NCI-H446 (cell line): ENCODE measurements at places on chromosomes 4 and X.

GRCh38 chrX:109691277-109691676 lies 41.8 kb downstream of the ACSL4 start:
- DNase-seq = no peak

DNA sequence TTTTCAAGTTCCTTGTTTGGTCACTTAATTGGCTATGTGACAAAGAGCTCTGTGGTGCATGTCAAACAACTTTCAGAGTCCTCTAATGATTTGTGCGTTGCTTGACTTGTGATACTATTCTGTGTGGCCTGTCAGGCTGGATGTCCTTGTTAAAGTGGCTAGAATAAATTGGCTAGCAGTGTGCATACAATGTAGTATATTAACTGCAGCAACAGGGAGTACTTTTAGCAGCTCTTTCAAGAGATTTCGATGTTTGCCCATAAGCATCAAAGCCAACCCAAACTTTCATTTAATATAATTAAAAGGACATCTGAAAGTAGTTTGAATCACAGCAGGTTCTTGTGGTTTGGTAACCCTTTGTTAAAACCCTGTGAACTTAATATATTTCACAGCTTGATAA lies 718.9 kb downstream of the ADGRL3 start:
- DNase-seq = no peak

GRCh38 chr4:94168321-94168720 lies 39.3 kb upstream of the SMARCAD1 start:
- no peak for DNase-seq

GRCh38 chrX:40908026-40908425 lies 172.7 kb upstream of the MED14 start:
- DNase-seq = no peak
